ENCODE measurements at places on chromosomes 6 and 20. TPM values are rescaled to one million over a fixed set of nuclear protein-coding genes. Genes with fewer than 3 reads are reported as not detected.

DNA sequence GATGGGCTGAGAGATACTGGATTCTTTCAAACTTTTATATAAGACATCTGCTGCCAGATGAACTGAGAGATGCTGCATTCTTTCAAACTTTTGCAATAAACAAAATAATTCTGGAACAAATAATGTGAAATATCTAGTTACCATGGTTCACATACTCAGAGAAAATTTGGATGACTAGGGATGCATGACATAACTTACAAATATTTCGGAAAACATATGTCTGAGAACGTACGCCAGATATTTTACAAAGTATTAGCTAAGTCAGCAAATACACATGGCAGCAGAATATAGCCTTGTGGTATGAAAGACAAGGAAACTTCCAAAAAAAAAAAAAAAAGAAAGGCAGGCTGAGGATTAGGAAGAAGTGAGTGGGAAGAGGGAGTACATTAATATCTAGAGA is 113.3 kb upstream of the TRAF3IP2 start:
- H3K4me3 ChIP-seq = no peak overlapping the region
- peaks cover 100% of the 10 kb centered on the region for H3K4me1 ChIP-seq
- DNase-seq = no peak
- H3K27me3 ChIP-seq = no peaks in the 10 kb centered on the region

DNA sequence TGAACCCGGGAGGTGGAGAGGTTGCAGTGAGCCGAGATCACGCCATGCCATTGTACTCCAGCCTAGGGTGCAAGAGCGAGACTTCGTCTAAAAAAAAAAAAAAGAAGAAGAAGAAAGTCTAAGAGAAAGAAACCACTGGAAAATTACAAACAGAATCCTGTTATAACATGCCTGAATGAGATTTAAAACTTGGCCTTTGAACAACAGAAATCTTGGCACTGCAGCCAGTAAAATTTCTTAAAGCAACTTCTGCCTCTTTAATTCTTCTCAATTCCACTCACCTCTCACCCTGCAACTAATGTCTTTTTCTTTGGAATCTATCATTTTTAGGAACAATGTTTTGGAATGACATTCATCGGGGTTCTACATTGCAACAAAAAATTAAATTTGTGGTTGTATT is 26.3 kb downstream of the PM20D2 start:
- H3K27me3 ChIP-seq = no peaks in the 10 kb centered on the region
- H3K4me1 ChIP-seq = no peaks in the 10 kb centered on the region
- H3K36me3 ChIP-seq = no peaks in the 10 kb centered on the region
- no peak overlapping the region for H3K27ac ChIP-seq

- no peaks in the 10 kb centered on the region for H3K27me3 ChIP-seq
- no peak for DNase-seq
- H3K36me3 ChIP-seq = no peaks in the 10 kb centered on the region
- H3K4me3 ChIP-seq = no peak overlapping the region
These were observed 19.7 kb downstream of the SPDEF start for GRCh38 chr6:34536251-34536958.

DNA sequence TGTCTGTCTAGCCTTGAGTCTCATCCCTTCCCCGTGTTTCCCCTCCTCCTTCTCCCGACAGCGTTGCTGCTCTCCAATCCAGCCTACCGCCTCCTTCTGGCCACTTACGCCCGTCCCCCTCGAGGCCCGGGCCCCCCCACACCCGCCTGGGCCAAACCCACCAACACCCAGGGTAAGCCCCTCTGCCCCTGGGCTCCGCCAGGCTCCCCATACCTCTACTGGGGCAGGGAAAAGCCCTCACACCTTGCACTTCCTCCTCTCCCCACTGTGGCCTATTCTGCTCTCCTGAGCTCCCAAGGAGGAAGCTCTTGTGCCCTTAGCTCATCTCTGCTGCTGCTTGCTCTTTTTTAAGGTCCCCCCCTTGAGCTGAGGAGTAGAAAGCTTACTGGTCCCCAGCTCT is 11.0 kb downstream of the DDR1 start:
- DNase-seq = no peak
- no peak overlapping the region for H3K4me3 ChIP-seq
- no peak overlapping the region for H3K27ac ChIP-seq
- no peaks in the 10 kb centered on the region for H3K36me3 ChIP-seq
- no peaks in the 10 kb centered on the region for H3K27me3 ChIP-seq

DNA sequence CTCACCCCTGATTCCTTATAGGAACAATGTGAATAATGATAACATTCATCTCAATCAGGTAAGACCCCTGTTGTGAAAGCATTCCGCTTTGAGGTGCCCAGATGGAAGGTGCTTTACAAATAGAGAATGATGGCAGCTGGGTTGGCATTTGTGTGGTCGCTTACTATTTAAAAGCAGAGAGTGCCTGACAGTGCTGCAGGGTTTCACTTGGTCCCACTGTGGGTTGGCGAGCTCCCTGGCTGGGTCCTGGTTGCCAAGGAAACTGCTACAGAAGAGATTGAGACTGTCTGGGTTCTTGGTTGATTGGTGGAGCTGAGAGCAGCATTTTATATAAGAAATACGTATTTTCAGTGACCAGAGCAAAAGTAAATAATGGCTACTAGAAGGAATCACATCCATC is 207.2 kb upstream of the KCNQ5 start:
- H3K36me3 ChIP-seq = no peaks in the 10 kb centered on the region
- no peak overlapping the region for H3K4me3 ChIP-seq
- no peak overlapping the region for H3K27ac ChIP-seq
- peaks cover 6% of the 10 kb centered on the region for H3K27me3 ChIP-seq
- H3K4me1 ChIP-seq = no peaks in the 10 kb centered on the region

DNA sequence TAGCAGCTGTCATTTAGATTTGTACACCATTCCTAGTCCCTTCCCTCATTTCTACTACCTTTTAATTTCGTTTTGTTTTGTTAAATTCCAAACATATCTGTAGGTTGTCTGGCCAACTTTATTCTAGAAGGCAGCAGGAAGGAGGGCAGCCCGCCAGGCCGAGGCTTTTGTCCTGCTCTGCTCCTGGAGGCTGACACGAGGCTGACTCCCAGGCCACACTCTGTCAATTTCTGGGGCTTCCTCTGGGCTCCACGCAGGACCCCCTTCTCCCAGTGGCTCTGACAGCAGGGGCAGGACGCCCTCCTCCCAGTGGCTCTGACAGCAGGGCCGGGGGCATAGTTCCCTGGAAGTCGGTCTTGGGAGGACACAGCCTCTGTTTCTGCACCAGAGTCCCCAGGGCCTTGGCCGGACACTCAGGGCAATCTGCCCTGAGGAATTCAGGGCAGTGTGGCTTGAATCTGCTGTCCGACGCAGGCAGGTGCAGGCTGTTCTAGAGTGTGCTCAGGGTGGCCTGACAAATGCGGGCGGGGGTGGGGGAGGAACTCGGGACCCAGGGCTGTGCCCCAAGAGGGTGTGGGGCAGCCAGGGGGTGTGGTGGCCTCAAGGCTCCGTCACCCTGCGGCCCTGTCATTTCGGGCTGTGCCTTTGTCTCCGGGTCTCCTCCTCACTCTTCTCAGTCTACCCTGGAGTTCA is 11.8 kb downstream of the SMOC2 start:
- no peaks in the 10 kb centered on the region for H3K36me3 ChIP-seq
- peaks cover 31% of the 10 kb centered on the region for H3K27me3 ChIP-seq
- DNase-seq = no peak
- no peak overlapping the region for H3K4me3 ChIP-seq
- no peaks in the 10 kb centered on the region for H3K4me1 ChIP-seq
- H3K27ac ChIP-seq = no peak overlapping the region

GRCh38 chr20:6811262-6812035 is 44.0 kb downstream of the BMP2 start:
- H3K4me1 ChIP-seq = no peaks in the 10 kb centered on the region
- H3K27me3 ChIP-seq = no peaks in the 10 kb centered on the region
- peaks cover under 1% of the 10 kb centered on the region for H3K36me3 ChIP-seq
- no peak overlapping the region for H3K27ac ChIP-seq

DNA sequence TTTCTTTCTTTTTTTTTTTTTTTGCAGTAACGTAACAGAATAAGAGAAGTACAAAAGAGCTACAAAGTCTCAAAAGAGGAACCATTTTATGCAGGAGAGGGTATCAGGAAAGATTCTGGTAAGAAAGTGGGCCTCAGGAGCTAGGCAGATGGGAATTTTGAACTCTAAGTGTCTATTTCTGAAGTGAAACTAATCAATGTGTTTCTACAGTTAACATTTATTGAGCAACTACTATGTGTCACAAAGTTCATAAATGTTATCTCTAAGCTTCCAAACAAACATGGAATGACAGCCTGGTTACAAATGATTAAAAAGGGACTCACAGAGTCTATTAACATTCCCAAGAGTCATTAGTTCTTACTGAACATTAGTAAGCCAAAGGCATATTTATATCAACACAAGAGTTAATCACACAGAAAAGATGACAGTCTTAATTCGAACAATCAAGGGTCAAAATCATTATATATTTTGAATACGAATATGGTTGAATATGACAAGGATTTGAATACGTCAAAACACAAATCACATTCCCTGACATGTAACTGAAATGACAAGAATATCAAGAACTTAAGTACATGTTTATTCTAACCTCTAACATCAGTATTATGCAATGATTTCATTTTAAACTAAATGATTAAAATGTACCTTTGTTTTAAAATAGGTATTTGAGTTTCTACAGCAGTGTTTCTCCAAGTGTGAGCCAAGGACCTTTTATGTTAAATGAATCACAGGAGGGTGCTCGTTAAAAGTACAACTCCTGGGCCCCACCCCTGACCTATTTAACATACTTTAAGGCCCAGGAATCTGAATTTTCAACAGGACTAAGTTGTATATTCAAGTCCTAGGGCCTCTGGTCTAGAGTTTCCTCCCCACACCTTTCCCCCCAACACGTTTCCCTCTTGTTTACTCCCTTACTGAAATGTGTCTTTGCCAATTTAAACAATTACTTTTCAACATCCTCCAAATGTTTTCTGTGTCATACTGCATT is 89.7 kb downstream of the ATXN1 start:
- peak overlapping the region; percentile 89 for H3K4me3 ChIP-seq
- H3K27ac ChIP-seq = peak overlapping the region; percentile 95
- H3K36me3 ChIP-seq = peaks cover 10% of the 10 kb centered on the region
- no peak for DNase-seq
- no peaks in the 10 kb centered on the region for H3K27me3 ChIP-seq

- no peak for DNase-seq
- no peaks in the 10 kb centered on the region for H3K27me3 ChIP-seq
- H3K27ac ChIP-seq = no peak overlapping the region
These were observed 88.4 kb downstream of the HACE1 start for GRCh38 chr6:104771258-104771832.

DNA sequence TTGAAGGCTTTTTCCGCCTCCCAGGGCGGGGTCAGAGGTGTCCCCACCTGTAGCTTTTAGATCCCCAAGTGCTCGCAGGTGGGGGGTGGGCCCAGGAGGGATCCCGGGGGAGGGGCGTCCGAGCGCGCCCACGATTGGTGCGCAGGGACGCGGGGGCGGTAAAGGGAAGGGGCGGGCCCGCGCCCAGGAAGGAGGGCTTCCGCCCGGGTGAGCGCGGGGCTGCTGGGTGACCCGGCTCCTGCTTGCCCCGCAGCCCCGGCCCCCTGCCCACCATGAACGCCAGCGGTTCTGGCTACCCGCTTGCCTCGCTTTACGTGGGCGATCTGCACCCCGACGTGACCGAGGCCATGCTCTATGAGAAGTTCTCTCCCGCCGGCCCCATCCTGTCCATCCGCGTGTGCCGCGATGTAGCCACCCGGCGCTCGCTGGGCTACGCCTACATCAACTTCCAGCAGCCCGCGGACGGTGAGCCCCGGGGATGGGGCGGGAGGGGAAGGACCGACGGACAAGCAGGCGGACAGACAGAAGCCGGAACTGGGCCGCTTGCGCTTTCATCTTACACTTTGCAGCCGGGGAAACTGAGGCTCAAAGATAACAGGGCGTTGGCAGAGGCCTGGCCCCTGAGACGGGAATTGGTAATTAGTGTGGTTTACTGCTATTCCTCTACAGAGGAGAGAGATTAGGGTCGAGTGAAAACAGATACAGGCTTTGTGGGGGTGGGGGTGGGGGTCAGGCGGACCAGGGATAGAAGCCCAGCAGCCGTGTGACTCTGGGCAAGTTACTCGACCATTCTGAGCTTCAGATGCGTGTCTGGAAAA is at the start of gene PABPC1L:
TSS of gene PABPC1L (plus strand) at position 189 of the 818 bp plus-strand sequence. CDS start at position 273, 84 bp downstream.
- peaks cover 47% of the 10 kb centered on the region for H3K4me1 ChIP-seq
- H3K36me3 ChIP-seq = peaks cover 8% of the 10 kb centered on the region
- H3K4me3 ChIP-seq = peak within 1 kb of the TSS; percentile 94
- peak; percentile 87 for DNase-seq
- peak within 1 kb of the TSS; percentile 76 for H3K27ac ChIP-seq
- no peaks in the 10 kb centered on the region for H3K27me3 ChIP-seq

DNA sequence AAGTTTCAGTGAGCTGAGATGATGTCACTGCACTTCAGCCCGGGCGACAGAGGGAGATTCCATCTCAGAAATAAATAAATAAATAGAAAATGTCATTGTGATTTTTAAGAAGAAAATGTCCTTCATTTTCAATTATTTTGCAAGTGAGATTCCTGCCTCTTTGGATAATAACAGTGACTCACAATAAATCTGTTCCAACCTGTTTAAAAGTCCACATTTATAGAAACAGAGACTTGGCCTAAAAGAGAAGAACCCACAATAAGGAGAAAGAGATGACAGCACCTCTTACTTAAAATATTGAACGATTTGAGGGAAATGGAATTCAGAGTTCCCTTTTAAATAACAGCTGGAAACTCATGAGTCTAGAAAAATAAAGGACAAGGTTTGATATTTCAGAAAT is 373.4 kb upstream of the NOX3 start:
- no peaks in the 10 kb centered on the region for H3K27me3 ChIP-seq
- H3K27ac ChIP-seq = no peak overlapping the region
- no peak for DNase-seq

- peaks cover 21% of the 10 kb centered on the region for H3K4me1 ChIP-seq
- H3K27ac ChIP-seq = peak overlapping the region; percentile 82
- H3K27me3 ChIP-seq = peaks cover 43% of the 10 kb centered on the region
- H3K4me3 ChIP-seq = peak overlapping the region; percentile 66
These were observed 21.6 kb downstream of the MOCS3 start for GRCh38 chr20:50980071-50980681.

- no peak overlapping the region for H3K27ac ChIP-seq
- no peaks in the 10 kb centered on the region for H3K36me3 ChIP-seq
- H3K4me3 ChIP-seq = peak overlapping the region; percentile 23
- no peak for DNase-seq
These were observed 1.2 kb upstream of the KCNB1 start for GRCh38 chr20:49483696-49484123.

HLA-DOA gene
- 3.9 TPM for total RNA-seq

DTNBP1 gene
- total RNA-seq = 27.1 TPM

TMC2 gene
- not detected for total RNA-seq

CYB5R4 gene
- 32.0 TPM for total RNA-seq

All from activated T-cell treated with anti-CD3 and anti-CD28 coated beads, Interleukin-2, amount 50 U/mL, for 72 hours (primary cell).